ENCODE measurements at places on chromosomes 7 and 10.

- H3K36me3 ChIP-seq = no peaks in the 10 kb centered on the region
- H3K4me3 ChIP-seq = no peak overlapping the region
- no peak overlapping the region for H3K27ac ChIP-seq
- peaks cover 10% of the 10 kb centered on the region for H3K4me1 ChIP-seq
These were observed 248.8 kb upstream of the PTN start for GRCh38 chr7:137592232-137592896.

GRCh38 chr10:70034232-70034631 is 18.4 kb upstream of the MACROH2A2 start:
- no peaks in the 10 kb centered on the region for H3K27me3 ChIP-seq
- H3K4me1 ChIP-seq = no peaks in the 10 kb centered on the region
- no peak overlapping the region for H3K27ac ChIP-seq
- H3K36me3 ChIP-seq = no peaks in the 10 kb centered on the region
- no peak overlapping the region for H3K4me3 ChIP-seq

GRCh38 chr10:125662584-125662983 is 20.4 kb downstream of the TEX36 start:
- no peak overlapping the region for H3K4me3 ChIP-seq
- peaks cover 10% of the 10 kb centered on the region for H3K4me1 ChIP-seq
- H3K36me3 ChIP-seq = no peaks in the 10 kb centered on the region
- peak; percentile 45 for DNase-seq
- H3K27ac ChIP-seq = peak overlapping the region; percentile 25

GRCh38 chr7:40733114-40733513 is 598.3 kb downstream of the SUGCT start:
- DNase-seq = no peak
- H3K4me3 ChIP-seq = no peak overlapping the region
- no peaks in the 10 kb centered on the region for H3K4me1 ChIP-seq
- H3K27ac ChIP-seq = no peak overlapping the region
- no peaks in the 10 kb centered on the region for H3K27me3 ChIP-seq
- no peaks in the 10 kb centered on the region for H3K36me3 ChIP-seq

DNA sequence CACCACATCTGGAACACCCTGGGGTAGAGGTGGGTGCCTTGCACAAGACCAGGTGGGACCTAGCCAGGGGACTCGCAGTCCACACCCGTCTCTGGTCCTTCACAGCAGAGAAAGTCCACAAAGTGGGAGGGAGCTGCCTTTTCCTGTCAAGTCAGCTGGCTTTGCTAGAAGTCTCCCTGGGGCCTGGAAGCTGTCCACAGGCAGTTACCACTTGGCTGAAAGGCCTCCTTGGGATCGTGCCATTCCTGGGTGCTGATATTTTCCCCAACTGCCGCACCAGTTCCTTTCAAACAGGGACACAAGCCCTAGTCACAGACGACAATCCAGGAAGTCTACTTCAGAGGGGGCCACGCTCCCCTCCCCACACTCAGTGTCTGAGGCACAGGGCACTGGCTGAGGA is 75.4 kb downstream of the AFAP1L2 start:
- H3K4me1 ChIP-seq = no peaks in the 10 kb centered on the region
- DNase-seq = no peak
- H3K27ac ChIP-seq = no peak overlapping the region
- H3K4me3 ChIP-seq = no peak overlapping the region
- peaks cover 30% of the 10 kb centered on the region for H3K27me3 ChIP-seq
- H3K36me3 ChIP-seq = no peaks in the 10 kb centered on the region

DNA sequence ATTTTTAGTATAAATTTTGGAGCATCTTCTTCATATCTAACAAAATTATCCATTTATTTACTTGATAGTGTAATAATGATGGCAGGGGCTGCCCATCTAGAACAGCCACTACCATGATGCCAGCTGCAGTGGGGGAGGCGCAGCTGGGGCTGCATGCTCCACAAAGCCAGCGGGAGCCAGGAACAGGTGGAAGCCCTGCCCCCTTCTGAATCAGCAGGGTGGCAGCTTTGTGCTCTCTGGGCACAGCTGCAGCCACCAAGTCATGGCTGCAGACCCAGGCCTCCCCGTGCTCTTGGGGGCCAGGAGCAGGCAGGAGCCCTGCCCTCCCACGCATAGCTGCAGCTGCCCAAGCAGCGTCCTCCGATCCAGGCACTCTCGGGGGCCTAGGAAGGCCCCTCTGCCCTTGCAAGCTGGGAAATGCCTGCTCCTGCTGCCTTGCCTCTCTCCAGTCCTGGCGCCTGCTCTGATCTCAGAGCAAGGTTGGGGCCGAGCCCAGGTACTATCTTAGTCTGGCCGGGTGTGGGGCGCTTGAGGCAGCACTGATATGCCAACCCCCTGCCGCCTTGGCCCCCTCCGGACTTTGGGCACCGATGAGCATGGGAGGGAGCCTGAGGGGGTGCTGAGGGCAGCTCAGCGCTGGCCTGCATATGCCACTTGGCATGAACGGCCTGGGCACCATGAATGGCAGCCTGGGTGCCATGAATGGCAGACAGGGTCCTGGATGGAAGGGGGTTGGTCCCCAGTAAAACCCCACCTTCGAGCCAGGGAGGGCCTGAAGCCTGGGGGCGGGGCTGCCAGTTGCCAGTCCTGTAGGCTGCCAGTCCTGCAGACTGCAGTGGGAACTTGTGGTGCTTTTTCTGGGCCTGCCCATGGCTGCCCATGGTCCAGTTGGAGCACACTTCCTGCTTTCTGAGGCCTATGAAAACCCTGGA is 1110.8 kb upstream of the POT1 start:
- no peak overlapping the region for H3K27ac ChIP-seq
- H3K4me1 ChIP-seq = no peaks in the 10 kb centered on the region
- H3K36me3 ChIP-seq = no peaks in the 10 kb centered on the region
- H3K27me3 ChIP-seq = no peaks in the 10 kb centered on the region

DNA sequence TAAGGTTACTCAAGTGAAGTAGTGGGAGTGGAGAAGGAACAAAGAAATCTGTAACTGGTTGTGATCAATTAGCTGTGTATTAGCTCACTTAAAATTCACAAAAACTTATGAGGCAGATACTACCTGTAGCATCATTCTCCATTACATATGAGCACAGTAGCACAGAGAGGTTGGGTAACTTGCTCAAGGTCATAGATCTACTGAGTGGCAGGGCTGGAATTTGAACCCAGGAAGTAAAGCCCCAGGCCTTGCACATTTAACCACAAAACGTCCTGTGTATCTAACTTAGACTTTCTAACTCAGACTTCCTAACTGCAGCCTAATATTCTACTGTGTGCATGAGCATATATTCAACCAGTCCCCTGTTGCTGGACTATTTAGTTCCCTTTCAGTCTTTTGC is 5.6 kb upstream of the SLF2 start:
- H3K36me3 ChIP-seq = no peaks in the 10 kb centered on the region
- no peak for DNase-seq
- no peak overlapping the region for H3K4me3 ChIP-seq
- no peak overlapping the region for H3K27ac ChIP-seq

GRCh38 chr7:39554583-39555165 is 11.5 kb upstream of the YAE1 start:
- DNase-seq = no peak
- peaks cover 24% of the 10 kb centered on the region for H3K27me3 ChIP-seq
- no peaks in the 10 kb centered on the region for H3K4me1 ChIP-seq
- H3K36me3 ChIP-seq = no peaks in the 10 kb centered on the region

GRCh38 chr7:157224627-157225026 is 85.9 kb downstream of the UBE3C start:
- H3K4me1 ChIP-seq = no peaks in the 10 kb centered on the region
- peak; percentile 24 for DNase-seq
- H3K27me3 ChIP-seq = no peaks in the 10 kb centered on the region
- peaks cover 92% of the 10 kb centered on the region for H3K36me3 ChIP-seq
- H3K4me3 ChIP-seq = no peak overlapping the region
- H3K27ac ChIP-seq = no peak overlapping the region

GRCh38 chr7:139586286-139586685 is 62.8 kb downstream of the CLEC2L start:
- H3K27me3 ChIP-seq = no peaks in the 10 kb centered on the region
- 0 out of 2 replicates have a peak, but pooled peaks cover 2% of the 10 kb centered on the region for H3K4me1 ChIP-seq
- DNase-seq = no peak
- peaks cover 4% of the 10 kb centered on the region for H3K36me3 ChIP-seq
- H3K27ac ChIP-seq = no peak overlapping the region
- H3K4me3 ChIP-seq = no peak overlapping the region

- H3K36me3 ChIP-seq = no peaks in the 10 kb centered on the region
- no peak overlapping the region for H3K4me3 ChIP-seq
- H3K4me1 ChIP-seq = no peaks in the 10 kb centered on the region
These were observed 114.6 kb upstream of the BMPER start for GRCh38 chr7:33790746-33791145.

DNA sequence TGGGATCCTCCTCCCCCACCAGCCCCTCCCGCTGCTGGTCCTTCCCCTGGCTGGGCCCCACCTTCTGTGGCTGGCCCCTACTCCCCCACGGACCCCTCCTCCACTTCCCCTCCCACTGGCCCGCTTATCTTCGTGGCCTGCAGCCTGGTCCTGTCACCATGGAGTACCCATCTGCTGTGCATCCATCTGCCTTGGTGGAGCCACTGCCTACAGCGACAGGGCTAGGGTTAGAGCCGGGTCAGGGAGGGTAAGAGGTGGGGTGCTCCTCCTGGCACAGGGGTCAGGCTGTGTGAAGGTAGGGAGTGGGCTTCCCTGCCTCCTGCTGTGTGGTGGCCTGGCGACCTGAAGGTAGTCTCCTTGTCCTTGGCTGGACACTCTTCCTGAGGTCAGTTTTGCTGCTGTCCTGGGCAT is 5.2 kb downstream of the ADCY1 start:
- H3K36me3 ChIP-seq = no peaks in the 10 kb centered on the region
- peak; percentile 41 for DNase-seq
- no peak overlapping the region for H3K4me3 ChIP-seq
- H3K4me1 ChIP-seq = peaks cover 16% of the 10 kb centered on the region
- peaks cover 9% of the 10 kb centered on the region for H3K27me3 ChIP-seq

DNA sequence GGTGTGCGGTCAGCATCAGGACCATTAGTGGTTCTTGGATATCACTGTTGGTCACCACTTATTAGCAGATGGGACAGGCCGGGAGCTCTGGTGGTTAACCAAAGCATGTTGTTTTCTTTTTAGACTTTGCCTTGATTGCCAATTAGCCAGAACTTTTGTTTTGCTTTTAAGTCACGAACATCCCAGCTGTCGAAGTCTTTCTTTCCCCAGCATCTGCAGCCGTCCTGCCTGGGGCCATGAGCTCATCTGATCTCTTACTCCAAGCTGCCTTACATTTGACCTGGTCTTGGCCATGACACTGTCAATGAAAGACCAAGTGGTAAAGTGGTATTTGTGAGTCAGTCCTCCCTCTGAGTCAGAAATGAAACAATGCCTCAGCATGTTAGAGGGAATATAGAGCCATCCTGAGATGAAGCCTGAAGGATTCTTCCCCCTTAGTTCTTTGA is 53.9 kb upstream of the CREB5 start:
- H3K36me3 ChIP-seq = no peaks in the 10 kb centered on the region
- peaks cover 8% of the 10 kb centered on the region for H3K27me3 ChIP-seq
- no peaks in the 10 kb centered on the region for H3K4me1 ChIP-seq
- H3K27ac ChIP-seq = no peak overlapping the region
- H3K4me3 ChIP-seq = no peak overlapping the region
- DNase-seq = no peak

GRCh38 chr10:11533328-11533781 is 78.1 kb downstream of the USP6NL start:
- peaks cover 9% of the 10 kb centered on the region for H3K4me1 ChIP-seq
- no peak overlapping the region for H3K4me3 ChIP-seq
- H3K27ac ChIP-seq = no peak overlapping the region
- no peaks in the 10 kb centered on the region for H3K36me3 ChIP-seq

- no peaks in the 10 kb centered on the region for H3K27me3 ChIP-seq
- H3K4me3 ChIP-seq = no peak overlapping the region
- H3K36me3 ChIP-seq = no peaks in the 10 kb centered on the region
- H3K27ac ChIP-seq = no peak overlapping the region
- no peaks in the 10 kb centered on the region for H3K4me1 ChIP-seq
These were observed 79.4 kb downstream of the VPS41 start for GRCh38 chr7:38829488-38830165.

GRCh38 chr7:99551334-99551733 is 580 bp downstream of the FAM200A start:
- peak overlapping the region; percentile 76 for H3K27ac ChIP-seq
- no peaks in the 10 kb centered on the region for H3K27me3 ChIP-seq
- peak overlapping the region; percentile 79 for H3K4me3 ChIP-seq

DNA sequence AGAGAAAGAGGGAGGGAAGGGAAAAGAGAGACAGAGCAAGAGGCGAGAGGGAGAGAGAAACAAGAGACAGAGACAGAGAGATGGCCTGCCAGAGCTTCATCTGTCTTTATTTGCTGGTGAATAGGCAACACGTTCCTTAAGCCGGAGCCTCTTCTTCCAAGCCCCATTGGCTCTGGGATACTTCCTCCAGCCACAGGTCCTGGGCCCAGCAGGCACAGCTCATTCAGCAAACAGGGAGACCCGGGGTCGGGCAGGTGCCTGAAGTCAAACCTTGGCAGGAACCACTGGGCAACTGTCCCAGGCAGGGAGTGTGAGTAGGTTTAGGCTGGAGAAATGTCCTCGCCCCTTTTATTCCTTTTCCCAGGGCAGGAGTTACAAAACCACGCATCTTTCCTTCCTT is 68.2 kb downstream of the MYL10 start:
- no peaks in the 10 kb centered on the region for H3K36me3 ChIP-seq
- peak; percentile 8 for DNase-seq
- H3K27me3 ChIP-seq = peaks cover 3% of the 10 kb centered on the region
- H3K4me1 ChIP-seq = peaks cover 13% of the 10 kb centered on the region

- H3K27ac ChIP-seq = no peak overlapping the region
- peaks cover 7% of the 10 kb centered on the region for H3K4me1 ChIP-seq
- peaks cover 56% of the 10 kb centered on the region for H3K27me3 ChIP-seq
- H3K36me3 ChIP-seq = no peaks in the 10 kb centered on the region
- no peak for DNase-seq
These were observed 5.0 kb downstream of the EPHB6 start for GRCh38 chr7:142859829-142860228.

- no peak overlapping the region for H3K4me3 ChIP-seq
- H3K27ac ChIP-seq = no peak overlapping the region
- H3K36me3 ChIP-seq = no peaks in the 10 kb centered on the region
These were observed 26.1 kb downstream of the GNAT3 start for GRCh38 chr7:80485721-80486120.

DNA sequence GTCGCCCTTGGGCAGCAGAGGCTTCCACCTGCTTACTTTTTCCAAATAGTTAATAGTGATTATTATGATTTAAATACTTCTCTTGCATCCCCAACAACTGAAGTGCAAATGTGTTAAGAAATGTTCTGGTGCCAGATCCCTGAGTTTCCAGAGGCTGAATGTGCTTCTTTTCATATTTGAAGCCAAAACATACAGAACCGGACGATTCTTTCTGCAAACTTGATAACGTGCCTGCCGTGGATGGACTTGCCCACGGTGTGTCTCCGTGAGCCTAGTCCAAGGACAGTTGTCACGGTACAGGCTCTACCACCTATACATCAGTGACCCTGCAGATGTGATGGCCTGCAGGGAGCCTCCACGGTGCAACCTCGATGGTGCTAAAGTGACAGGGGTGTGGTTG is 198.6 kb upstream of the LYZL2 start:
- no peak for DNase-seq
- no peak overlapping the region for H3K27ac ChIP-seq
- no peaks in the 10 kb centered on the region for H3K4me1 ChIP-seq
- H3K36me3 ChIP-seq = no peaks in the 10 kb centered on the region
- H3K4me3 ChIP-seq = no peak overlapping the region

GRCh38 chr10:60396766-60397165 is 7.1 kb upstream of the ANK3 start:
- no peak overlapping the region for H3K27ac ChIP-seq
- no peaks in the 10 kb centered on the region for H3K4me1 ChIP-seq
- no peak overlapping the region for H3K4me3 ChIP-seq
- no peak for DNase-seq
